CD8-positive, alpha-beta memory T cell (primary cell): ENCODE measurements at places on chromosomes 1 and 21. TPM values are rescaled to one million over a fixed set of nuclear protein-coding genes. Genes with fewer than 3 reads are reported as not detected.

DNA sequence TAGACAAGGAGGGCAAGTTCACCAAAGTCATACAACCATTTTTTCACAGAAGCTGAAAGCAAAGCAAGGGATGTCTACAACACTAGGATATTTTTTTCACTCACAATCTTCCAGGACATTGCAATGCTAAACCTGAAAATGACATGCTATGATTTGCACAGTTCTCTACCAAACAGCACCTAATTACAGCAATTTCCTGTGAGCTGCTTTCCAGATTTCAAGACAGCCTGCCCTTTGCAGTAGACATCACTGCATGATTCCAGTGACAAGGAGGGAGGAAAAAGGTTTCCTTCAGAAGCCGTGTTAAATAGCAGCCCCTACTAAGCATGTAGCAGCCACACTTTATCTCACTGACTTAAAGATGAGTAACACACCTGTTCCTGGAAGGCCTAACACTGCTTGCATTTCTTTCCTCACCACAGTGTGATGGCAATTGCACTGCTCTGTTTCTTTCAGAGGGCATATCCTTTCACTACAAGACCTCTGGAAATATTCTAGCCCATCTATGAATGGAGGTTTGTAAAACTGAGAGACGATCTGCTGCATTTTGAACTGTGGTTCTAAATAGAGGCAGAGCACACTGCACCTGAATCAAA is 97.1 kb downstream of the DUSP10 start:
- no peak for DNase-seq

GRCh38 chr1:47420547-47420946 is 4.5 kb downstream of the FOXE3 start:
- DNase-seq, result no peak

GRCh38 chr1:53286955-53287354 is 40.9 kb downstream of the LRP8 start:
- DNase-seq, result no peak

- no peak for DNase-seq
These were observed 229.3 kb upstream of the PTBP2 start for GRCh38 chr1:96492236-96492635.

DNA sequence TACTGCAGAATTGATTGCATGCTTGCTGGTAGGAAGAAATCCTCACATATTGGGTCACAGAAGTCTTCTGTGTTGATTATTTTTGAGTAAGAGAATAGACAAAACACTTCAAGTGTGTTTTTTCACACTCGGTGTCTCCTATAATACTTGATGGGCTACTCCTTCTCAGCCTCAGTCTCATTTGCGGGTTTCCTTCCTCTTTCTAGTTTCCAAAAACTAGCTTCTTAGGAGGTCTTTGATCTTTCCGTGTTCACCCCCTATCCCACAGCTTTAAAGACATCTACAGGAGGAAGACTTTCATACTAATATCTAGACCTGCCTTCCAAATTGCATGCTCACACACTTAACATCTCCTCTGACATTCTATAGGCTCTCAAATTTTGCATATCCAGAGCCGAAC is 40.7 kb upstream of the NTPCR start:
- DNase-seq, result no peak

- no peak for DNase-seq
These were observed 20.4 kb upstream of the AK2 start for GRCh38 chr1:33057095-33057494.

DNA sequence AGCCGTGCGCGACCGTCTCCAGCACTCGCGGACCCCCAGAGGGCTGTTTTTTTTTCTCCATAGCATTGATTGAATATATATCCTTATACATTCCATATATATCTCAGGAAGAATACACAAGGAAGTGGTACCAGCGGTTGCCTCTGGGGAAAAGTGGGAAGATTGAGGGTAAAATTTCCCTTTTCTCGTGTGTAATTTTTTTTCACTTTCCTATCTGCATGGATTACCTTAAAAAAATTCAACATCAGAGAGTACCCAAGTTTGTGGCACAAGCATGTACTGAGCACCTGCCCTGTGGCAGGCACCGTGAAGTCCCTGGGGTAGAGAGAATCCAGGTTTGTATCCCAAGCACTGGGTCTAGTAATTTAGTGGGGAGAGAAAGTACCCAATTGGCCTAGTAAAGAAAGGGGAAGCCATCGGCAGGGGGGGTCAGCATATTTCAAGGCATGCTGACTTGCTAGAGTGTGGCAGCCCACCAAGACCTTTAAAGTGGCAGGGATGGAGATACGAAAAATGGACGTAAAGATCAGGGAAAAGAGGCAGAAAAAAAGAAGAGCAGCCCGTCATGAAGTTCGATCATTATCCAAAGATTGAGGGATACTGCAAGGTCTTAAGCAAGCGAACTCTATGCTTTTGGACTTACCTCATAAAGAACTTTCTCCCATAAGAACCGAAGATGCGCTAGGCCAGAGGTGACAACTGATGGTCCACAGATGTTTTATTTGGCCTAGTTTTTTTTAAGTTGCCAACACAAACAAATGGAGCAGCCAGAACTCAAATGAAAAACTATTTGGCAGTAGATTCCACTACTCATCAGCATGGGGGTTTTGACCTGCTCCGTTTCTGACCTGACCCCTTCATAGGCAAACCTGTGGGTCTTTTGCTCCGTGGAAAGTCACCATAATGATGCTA is 1.5 kb upstream of the HMGN1 start:
- no peak for DNase-seq

GRCh38 chr1:209207126-209207700 is 376.3 kb upstream of the CAMK1G start:
- DNase-seq, result no peak

GRCh38 chr1:65276197-65276939 is 33.0 kb upstream of the DNAJC6 start:
- DNase-seq, result no peak

Gene CLEC20A
- polyA plus RNA-seq, result not detected

Gene KCNE1
- not detected for polyA plus RNA-seq

Gene RWDD3
- polyA plus RNA-seq, result 38.3 TPM

Gene VWA5B1
- polyA plus RNA-seq, result not detected

Gene CELA2A
- polyA plus RNA-seq, result not detected

Gene PTPN22
- polyA plus RNA-seq, result 83.2 TPM

Gene DDR2
- polyA plus RNA-seq, result 0.09 TPM

Gene NR5A2
- polyA plus RNA-seq, result not detected

Gene TAF13
- polyA plus RNA-seq, result 2.3 TPM

Gene CTSS
- 151 TPM for polyA plus RNA-seq

Gene AMY1C
- not detected for polyA plus RNA-seq
